Activated effector memory CD4-positive, alpha-beta T cell treated with anti-CD3 and anti-CD28 coated beads, Interleukin-2, amount 50 U/mL, for 16 hours (primary cell): ENCODE measurements at places on chromosomes 1 and 21.

DNA sequence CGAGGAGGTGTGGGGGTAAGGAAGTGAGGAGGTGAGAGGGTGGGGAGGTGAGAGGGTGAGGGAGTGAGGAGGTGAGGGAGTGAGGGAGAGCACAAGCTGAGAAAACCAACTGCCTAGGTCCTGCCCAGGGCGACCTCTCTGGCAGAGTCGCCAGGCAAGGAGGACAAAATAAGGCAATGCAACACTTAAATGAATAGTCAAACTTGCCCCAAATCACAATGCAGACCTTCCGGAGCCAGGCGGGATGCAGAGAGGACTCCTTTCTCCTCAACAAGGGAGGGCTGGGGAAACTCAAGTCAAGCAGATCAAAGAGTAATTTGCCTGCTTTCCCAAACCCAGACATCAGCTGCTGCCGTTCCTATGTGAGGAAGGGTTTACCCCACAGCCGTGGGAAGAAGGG, 86.0 kb downstream of the CCDC185 start:
- DNase-seq: no peak

DNA sequence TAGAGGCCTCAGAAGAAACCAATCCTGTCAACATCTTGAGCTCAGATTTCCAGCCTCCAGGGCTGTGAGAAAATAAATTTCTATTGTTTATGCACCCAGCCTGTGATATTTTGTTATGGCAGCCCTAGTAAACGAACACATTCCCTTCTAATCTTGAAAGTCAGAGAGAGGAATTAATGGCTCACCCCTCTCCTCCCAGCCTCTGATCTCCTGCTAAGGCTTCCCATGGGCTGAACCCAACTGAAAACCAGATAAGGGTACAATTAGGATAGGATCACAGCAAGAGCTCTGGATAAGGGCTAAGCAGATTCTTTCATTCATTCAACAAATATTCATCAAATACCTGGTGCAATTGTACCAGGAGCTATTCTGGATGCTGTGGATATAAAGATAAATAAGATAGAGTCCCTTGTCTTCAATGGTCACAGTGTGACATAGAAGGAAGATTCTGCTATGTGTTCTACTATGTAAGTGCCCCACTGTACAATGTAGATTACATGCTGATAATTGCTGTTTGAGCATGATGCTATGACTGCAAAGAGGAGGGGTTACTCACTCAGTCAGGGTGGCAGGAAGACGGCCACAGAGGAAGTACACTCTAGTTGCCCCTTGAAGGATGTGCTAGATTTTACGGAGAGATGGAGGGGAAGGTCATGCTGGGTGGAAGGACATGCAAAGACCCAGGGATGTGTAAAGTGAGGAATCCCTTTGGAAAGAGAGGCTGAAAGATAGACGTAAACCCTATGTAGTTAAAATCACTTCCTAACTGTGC, 203.3 kb upstream of the JUN start:
- DNase-seq: no peak

GRCh38 chr1:115338457-115338820, 390 bp upstream of the NGF start:
- DNase-seq: peak; percentile 53

- no peak for DNase-seq
Measured at GRCh38 chr1:53683986-53684740, 54.8 kb downstream of the GLIS1 start.

GRCh38 chr1:20383631-20384030, 93.0 kb downstream of the VWA5B1 start:
- peak; percentile 33 for DNase-seq

- peak; percentile 5 for DNase-seq
Measured at GRCh38 chr1:12075195-12076114, 12.4 kb downstream of the TNFRSF8 start.

- DNase-seq: no peak
Measured at GRCh38 chr1:89274411-89274857, 1.8 kb upstream of the GBP5 start.

DNA sequence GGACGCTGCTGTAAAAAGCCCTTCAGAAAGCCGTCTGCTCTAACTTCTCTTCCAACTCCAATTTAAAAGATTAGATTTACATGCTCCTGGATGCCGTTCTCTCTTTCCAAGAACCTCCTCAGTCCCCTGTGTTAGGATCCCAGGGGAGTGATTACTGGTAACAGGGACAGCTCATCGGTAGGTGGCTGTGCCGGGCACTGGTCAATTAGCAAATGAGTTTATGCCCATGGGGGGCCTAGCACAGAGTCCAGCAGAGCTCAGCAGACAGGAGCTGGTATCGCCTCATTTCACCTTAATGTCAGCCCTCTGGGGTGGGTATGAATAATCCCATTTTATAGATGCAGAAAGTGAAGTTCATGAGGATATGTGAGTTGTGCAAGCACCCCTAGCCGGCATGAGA, 191.9 kb downstream of the GRIK3 start:
- no peak for DNase-seq

DNA sequence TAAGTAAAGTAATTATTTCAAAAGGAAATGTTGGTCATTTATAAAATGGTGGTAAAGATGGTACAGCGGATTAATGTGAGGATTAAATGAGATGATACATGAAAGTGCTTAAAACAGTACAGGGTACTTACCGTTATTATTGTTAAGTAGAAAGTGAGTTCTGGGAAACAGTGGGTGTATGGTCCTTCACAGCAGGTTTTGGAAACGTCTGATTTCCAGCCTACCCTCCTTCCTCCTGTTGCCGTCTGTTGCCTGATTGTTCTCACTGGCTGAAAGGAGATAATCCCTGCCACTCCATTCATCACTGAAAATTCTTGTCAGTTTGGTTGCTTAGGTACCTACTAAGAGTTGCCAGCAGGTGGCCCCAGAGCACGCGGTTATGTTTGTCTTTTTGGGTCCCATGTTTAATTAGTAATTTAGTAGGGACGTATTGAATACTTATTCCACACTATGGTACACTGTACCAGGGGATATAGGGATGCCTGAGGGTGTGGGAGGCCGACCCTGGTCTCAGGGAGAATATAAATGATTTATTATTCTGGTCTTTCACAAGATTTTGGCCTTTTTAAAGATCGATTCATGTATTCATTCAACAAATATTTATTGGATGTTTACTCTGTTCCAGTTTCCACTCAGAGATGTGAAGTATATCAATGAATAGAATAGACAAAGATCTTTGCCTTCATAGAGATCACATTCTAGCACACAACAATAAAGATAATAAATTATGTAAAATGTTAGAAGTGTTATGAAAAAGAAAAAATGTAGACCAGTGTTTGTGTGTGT, 30.8 kb upstream of the RPTN start:
- DNase-seq: peak; percentile 87

- no peak for DNase-seq
Measured at GRCh38 chr1:14494911-14495310, 103.6 kb upstream of the KAZN start.

DNA sequence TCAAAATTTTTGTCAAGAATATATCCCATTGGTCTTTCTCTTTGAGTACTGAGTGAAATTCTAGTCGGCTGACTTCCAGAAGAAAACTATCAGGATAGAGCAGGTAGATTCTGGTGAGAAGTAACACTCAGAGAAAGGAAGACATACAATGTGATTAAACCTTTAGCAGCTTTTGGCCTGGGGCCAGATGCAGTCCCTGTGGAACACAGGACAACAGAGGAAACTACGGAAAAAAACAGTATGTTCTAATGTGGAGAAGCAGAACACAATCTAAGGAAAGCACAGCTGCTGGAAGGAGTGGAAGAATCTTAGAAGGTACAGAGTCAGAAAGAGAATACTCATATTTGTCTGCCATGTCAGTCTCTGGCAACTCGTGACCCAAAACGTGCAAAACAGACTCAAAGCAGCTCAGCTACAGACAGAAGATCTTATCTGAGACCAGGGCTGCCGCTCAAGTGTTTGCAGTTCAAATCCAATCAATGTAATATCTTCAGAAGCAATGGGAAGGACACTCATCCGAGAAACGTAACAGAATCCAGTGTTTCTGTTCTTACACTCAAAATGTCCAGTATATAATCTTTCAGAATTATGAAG, 283.8 kb downstream of the MRPL39 start:
- no peak for DNase-seq

DNA sequence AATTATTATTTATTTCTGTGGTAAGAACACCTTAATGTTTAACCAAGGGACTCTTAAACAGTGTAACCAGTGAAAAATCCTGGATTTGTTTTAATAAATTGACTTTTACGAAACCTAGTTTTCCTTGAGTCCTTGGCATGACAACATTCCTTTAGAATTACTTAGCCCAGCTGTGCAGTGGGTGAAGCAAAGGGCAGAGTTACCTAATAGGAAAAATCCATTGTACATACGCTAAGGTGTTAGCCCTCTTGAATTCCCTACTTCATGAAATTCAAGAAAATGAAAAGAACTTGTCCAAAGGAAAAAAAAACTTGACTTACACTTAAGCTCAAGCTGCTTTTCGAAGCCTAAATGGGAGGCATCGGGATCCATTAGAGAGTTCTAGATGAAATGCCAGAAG, 852.0 kb upstream of the ADAMTS5 start:
- DNase-seq: no peak

DNA sequence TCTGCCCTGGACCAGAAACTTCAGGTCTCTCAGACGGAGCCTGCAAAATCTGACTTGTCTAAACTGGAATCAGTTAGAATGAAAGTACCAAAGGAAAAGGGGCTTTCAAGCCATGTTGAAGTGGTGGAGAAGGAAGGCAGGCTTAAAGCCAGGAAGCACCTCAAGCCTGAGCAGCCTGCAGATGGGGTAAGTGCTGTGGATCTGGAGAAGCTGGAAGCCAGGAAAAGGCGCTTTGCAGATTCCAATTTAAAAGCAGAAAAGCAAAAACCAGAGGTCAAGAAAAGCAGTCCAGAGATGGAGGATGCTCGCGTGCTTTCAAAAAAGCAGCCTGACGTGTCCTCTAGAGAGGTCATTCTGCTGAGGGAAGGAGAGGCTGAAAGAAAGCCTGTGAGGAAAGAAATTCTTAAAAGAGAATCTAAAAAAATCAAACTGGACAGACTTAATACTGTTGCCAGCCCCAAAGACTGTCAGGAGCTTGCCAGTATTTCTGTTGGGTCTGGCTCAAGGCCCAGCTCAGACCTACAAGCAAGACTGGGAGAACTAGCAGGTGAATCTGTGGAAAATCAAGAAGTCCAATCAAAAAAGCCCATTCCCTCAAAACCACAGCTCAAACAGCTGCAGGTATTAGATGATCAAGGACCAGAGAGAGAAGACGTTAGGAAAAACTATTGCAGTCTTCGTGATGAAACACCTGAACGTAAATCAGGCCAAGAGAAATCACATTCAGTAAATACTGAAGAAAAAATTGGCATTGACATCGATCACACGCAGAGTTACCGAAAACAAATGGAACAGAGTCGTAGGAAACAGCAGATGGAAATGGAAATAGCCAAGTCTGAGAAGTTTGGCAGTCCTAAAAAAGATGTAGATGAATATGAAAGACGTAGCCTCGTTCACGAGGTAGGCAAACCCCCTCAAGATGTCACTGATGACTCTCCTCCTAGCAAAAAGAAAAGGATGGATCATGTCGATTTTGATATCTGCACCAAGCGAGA, 46.6 kb downstream of the ZBTB17 start:
- no peak for DNase-seq

GRCh38 chr1:65717815-65718454, 74.8 kb upstream of the PDE4B start:
- no peak for DNase-seq

DNA sequence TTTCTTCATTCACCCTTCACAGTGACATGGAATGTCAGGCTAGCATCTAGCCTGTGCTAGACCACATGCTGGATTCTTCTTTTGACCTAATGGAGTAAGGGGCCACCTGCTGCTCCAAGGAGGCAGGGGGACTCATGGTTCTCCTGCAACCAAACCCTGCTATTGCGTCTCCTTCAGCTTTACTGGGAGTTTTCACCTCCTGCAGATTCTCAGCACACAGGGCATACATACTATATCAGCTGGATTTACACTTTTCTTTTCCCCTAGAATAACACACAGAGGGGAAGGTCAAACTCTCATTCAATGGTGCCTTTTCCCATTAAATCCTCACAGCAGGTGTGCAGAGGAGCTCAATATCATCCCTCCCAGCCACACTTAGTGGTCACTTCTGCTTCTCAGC, 16.6 kb upstream of the AK5 start:
- DNase-seq: no peak

DNA sequence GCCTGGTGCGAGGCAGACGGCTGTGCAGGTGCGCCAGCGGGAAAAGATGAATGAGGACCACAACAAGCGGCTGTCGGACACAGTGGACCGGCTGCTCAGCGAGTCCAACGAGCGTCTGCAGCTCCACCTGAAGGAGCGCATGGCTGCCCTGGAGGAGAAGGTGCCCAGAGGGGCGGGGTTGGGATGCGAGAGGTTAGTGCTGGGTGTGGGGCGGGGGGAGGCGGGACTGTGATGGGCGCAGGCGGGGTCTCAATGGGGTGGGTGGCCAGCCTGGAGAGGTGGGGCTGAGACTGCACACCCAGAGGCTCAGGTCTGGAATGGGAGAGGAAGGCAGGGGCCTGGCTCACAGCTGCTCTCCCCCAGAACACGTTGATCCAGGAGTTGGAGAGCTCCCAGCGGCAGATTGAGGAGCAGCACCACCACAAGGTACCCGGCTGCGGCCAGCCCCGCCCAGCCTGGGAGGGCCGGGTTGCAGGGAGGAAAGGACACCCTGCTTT, 22.3 kb downstream of the PPFIA4 start:
- no peak for DNase-seq

- DNase-seq: no peak
Measured at GRCh38 chr1:65166572-65167305, 18.7 kb downstream of the AK4 start.

DNA sequence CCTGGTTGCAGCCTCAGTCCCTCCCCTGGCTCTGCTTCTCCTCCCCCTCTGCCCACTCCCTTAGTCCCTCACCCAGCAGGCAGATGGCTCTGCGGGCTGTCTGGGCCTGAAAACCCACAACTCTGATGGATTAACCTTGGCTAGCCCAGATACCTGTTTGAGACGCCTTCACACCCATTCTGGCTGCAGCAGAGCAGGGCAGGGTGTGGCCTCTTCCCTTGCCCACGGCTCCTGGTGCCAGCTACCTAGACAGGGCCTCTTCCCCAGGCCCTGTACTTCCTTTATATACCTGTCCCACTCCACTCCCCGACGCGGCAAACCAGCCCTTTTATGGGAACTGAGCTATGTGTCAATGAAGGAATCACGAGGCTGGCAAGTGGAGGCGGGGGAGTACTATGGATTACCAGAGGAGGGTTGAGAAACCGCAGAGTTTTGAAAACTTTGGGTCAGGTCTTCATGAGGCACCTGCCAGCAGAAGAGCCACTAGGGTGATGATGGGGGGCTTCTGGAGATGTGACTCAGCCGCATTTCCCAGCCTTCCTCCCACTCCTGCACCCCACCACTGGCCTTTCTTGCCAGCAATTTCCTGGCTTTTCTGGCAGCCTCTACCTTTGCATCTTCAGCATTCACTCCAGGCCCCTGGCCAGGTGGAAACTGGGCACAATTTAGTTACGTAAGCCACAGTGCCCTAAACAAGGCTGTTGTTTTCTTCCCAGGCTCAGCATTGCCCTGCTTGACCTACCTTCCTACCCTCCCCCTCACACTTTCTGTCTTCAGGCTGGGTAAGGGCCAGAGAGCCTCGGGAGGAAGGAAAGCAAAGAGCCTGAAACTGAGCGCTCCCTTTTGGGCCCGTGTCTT, at the start of gene CHI3L1:
Gene CHI3L1 (minus strand): TSS at position 259 of the 858 bp plus-strand sequence. CDS start 81 bp downstream, at position 178.
- peak; percentile 42 for DNase-seq

GRCh38 chr1:213481395-213481794, 430.4 kb downstream of the RPS6KC1 start:
- DNase-seq: no peak
